ENCODE measurements at places on chromosomes 4 and X. TPM values are rescaled to one million over a fixed set of nuclear protein-coding genes. Genes with fewer than 3 reads are reported as not detected.
A peak's percentile ranks its signal among the peaks of the same experiment; 100 is the strongest.

DNA sequence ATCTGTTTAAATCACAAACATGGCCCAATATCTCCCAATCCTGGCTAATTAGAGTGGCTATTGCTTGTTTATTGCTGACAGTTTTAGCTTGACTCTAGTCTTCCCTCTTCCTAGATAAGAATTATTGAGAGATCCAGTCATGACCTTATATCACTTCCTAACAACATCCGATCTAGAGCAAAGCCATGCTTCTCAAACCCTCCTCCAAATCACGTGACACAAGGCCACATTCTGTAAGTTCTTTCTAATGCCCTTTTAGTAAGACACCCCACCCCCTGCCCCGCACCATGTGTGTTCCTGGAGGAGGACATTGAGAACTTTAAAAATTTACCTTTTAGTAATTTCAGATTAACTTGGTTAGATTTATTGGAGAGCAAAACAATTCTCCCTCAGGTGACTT is 40.6 kb upstream of the RASSF6 start:
- H3K4me1 ChIP-seq: no peaks in the 10 kb centered on the region
- no peak for DNase-seq

- no peak overlapping the region for H3K4me3 ChIP-seq
- no peaks in the 10 kb centered on the region for H3K27me3 ChIP-seq
- no peak overlapping the region for H3K27ac ChIP-seq
- no peaks in the 10 kb centered on the region for H3K36me3 ChIP-seq
Observed at GRCh38 chr4:181757910-181758660, 485.1 kb upstream of the TENM3 start.

GRCh38 chr4:8355306-8355705 is 85.2 kb downstream of the ACOX3 start:
- H3K4me3 ChIP-seq: no peak overlapping the region
- no peak for DNase-seq
- no peaks in the 10 kb centered on the region for H3K36me3 ChIP-seq
- H3K4me1 ChIP-seq: peaks cover 2% of the 10 kb centered on the region
- no peak overlapping the region for H3K27ac ChIP-seq

DNA sequence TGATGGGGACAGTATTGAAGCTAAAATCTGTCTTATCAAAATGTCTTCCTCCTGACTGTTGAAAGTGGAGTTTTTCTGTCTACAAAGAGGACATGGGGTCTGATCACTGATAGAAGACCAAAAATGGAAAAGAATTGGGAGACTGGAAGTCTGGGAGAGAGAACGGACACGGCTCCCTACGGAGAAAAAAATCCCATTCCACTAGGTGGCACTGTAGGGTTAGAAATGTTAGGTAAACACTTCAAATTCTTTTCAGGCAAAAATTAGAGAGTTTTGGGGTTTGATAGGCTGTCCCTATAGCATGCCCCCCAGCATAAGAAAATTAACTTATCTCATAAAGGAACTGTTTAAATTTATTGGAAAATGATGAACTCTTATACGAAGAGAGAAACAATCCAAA is 200.5 kb downstream of the FAM133A start:
- DNase-seq: no peak
- no peak overlapping the region for H3K4me3 ChIP-seq
- H3K27me3 ChIP-seq: no peaks in the 10 kb centered on the region
- no peaks in the 10 kb centered on the region for H3K36me3 ChIP-seq
- no peaks in the 10 kb centered on the region for H3K4me1 ChIP-seq

Gene RBM46
- total RNA-seq: not detected

GRCh38 chr4:56704089-56704871 is 23.2 kb upstream of the HOPX start:
- no peaks in the 10 kb centered on the region for H3K27me3 ChIP-seq
- H3K4me1 ChIP-seq: no peaks in the 10 kb centered on the region
- no peak overlapping the region for H3K27ac ChIP-seq

DNA sequence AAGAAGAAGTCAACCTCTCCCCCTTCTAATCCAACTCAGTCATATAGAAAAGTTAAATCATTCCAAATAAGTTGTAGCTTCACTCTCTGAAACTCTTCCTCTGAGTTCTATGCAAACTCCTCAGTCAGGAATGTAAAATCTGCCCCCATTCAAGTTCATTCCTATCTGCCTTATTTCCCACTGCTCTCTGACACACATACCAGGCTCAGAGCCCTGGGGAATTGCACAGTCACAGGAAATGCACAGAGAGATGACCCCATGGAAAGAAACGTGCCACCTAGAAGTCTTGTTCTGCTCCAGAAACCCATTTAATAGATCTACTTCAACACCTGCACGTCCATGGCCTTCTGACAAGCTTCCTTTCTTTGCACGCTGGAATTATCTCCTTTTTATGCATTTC is 236.0 kb upstream of the VCX3A start:
- H3K4me3 ChIP-seq: no peak overlapping the region
- DNase-seq: no peak
- H3K27me3 ChIP-seq: no peaks in the 10 kb centered on the region
- no peaks in the 10 kb centered on the region for H3K4me1 ChIP-seq
- H3K27ac ChIP-seq: no peak overlapping the region

DNA sequence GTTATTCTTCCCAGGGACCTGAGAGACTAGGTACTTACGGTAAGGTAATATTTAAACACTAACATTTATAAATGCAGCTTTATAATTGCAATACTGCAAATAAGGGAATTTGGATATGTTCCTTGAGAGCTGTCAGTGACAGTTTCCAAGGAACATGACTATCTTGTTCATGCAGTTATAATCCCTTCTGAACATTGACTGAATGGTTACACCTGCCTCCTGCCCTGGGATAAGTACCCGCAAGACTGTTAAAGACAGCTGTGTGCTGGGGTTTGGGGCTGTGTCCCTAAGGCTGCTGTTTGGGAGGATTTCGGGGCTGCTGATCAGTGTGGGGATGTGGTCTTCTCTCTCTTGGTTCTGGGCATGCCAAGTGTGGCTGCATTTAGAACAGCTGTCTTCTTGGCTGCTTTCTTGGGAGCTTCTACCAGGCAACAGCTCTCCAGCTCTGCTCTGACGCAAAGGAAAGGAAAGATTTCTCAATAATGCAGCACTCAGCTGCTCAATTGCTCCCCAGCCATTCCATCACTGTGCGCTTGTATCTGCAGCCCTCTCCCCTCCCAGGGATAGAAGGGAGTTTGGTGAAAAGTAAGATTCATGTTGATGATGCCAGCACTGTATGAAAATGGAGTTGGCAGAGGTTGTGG is 298.8 kb upstream of the TAPT1 start:
- no peaks in the 10 kb centered on the region for H3K36me3 ChIP-seq
- H3K4me3 ChIP-seq: no peak overlapping the region
- H3K27me3 ChIP-seq: no peaks in the 10 kb centered on the region
- DNase-seq: no peak

Gene FRG2
- not detected for total RNA-seq

Gene HERC6
- total RNA-seq: 15.7 TPM

DNA sequence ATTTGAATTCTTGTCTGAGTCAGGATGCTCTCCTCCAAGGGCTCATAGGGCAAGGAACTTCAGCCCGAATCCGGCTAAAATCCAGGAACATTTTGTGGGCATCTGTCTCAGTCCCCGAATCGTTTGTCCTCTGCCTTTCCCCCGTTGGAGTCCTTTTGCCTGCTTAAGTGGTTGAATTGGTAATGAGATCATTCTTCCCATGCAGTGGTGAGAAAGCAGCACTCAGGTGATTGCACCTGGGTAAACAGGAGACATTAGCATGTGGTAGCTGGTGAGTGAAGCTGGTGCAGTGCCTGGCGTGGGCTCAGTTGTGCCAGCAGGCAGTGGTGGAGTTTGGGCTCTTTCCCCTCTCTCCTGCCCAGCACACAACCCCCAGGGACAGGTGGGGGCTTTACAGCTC is 61.9 kb upstream of the MTM1 start:
- DNase-seq: no peak
- no peaks in the 10 kb centered on the region for H3K36me3 ChIP-seq
- H3K27me3 ChIP-seq: no peaks in the 10 kb centered on the region
- no peak overlapping the region for H3K4me3 ChIP-seq

DNA sequence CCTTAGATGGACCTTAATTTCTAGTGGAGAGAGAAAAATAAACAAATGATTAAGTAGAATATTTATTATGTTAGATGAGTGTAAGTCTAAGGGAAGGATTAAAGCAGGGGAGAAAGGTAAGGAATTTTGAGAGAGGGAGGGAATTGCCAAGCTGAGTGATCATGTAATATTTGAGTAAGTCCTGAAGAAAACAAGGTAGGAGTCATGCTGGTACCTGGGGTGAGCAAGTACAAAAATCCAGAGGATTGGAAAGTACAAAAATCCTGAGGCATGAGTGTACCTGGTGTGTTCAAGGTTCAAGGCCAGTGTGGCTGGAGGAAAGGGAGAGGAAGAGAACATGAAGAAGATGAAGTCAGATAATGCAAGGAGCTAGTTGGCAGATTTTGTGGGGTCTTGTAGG is 87.2 kb upstream of the MYOZ2 start:
- no peak overlapping the region for H3K4me3 ChIP-seq
- no peak overlapping the region for H3K27ac ChIP-seq
- no peaks in the 10 kb centered on the region for H3K4me1 ChIP-seq
- DNase-seq: no peak

DNA sequence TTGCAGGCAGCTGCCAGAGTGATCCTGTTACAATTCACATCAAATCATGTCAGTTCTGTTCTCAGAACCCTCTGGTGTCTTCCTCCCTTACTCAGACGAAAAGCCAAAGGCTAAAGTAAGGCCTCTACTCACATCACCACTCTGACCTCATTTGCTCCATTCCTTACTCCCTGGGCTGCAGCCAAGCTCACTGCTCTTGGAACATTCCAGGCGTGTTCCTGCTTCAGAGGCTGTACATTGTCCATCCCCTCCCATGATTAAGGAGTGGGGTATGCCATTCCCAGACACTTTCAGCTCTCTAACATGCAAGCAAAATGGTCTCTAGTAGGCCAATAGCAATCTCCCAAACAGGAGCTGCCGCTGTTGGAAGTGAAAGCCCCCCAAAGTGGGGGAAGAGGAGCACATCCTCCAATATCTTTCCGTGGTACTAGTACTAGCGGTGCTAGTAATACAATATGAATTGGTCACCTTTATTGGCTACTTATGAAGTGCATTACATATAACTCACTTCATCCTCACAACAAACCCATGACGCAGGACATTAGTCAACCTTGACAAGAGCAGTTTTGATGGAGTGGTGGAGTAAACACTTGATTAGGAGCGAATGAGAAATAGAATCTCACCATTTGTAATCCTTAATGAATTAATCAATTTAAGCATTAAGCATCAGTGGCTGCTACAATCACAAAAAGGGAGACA is 15.0 kb downstream of the GAB3 start:
- H3K4me1 ChIP-seq: no peaks in the 10 kb centered on the region
- peak overlapping the region; percentile 43 for H3K27ac ChIP-seq
- H3K36me3 ChIP-seq: no peaks in the 10 kb centered on the region
- no peaks in the 10 kb centered on the region for H3K27me3 ChIP-seq

DNA sequence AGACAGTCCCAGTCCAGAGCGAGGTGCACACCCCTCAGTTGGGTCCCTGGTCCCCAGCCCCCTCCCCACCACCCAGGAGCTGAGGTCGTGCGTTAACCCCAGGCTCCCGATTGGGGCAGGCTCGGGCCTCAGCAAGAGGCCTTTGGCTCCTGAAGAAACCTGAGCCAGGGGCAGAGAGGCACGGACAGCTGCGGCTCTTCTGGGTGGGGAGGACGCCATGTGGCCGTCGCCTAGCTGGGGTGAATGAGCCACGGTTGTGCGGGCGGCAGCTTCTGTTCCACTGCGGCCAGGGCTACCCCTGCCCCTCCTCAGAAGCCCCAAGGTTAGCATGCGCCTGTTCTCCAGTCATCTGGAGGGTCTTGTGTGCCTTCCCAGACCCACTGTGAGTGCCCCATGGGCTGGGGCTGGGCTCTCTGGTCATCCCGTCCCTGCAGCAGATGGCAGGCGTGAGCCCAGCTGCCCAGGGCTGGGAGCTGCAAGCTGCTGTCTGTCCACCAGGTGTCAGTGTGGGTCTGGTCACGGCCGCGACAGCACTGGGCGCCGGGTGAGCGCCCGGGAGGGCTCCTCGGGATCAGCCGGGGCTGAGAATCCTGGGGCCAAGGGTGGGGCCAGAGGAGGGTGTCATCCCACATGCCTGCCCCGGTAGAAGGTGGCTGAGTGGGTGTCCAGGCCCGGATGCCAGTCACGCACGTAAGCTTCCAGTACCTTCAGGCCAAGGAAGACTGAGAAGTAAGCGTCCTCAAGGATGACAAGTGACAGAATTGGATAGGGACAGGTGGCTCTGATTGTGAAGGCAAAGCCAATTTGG is 21.9 kb downstream of the ATP2B3 start:
- no peaks in the 10 kb centered on the region for H3K4me1 ChIP-seq
- peak; percentile 87 for DNase-seq
- no peak overlapping the region for H3K4me3 ChIP-seq
- no peaks in the 10 kb centered on the region for H3K36me3 ChIP-seq

GRCh38 chrX:13805241-13805640 is 11.7 kb downstream of the GPM6B start:
- no peak overlapping the region for H3K27ac ChIP-seq
- no peaks in the 10 kb centered on the region for H3K27me3 ChIP-seq
- H3K4me3 ChIP-seq: no peak overlapping the region
- DNase-seq: no peak
- H3K4me1 ChIP-seq: no peaks in the 10 kb centered on the region

Gene TBC1D1
- total RNA-seq: 170 TPM

Gene RAB33A
- 2.9 TPM for total RNA-seq
